ENCODE measurements at places on chromosomes 7 and 10.

GRCh38 chr10:10385831-10386230, 631.8 kb upstream of the CELF2 start:
- no peak for DNase-seq

GRCh38 chr10:131573707-131574106, 262.2 kb upstream of the TCERG1L start:
- DNase-seq, result no peak

- no peak for DNase-seq
Measured at GRCh38 chr10:91969297-91969696, 45.7 kb downstream of the BTAF1 start.

DNA sequence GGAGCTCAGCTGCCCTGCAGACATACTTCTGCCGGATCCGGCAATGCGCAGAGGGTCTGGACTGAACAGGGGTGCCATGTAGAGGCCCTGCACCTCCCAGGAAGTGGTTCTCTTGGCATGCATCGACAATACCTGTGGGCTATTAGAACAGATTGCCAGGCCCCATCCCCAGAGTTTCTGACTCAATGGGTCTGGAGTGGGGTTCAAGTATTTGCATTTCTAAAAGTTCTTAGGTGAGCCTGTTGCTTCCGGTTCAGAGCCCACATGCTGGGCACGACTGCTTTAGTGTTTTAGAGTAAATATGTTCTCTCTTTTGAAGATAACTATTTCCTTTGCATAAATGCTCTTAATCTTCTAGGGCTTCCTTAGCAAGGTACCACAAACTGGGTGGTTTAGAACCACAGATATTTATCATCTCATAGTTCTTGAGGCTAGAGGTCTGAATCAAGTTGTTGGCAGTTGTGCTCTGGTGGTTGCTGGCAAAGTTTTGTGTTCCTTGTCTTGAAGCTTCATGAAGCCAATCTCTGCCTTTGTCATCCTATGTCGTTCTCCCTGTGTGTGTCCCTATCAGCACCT, 435.5 kb downstream of the TCERG1L start:
- DNase-seq, result no peak

- no peak for DNase-seq
Measured at GRCh38 chr7:122637784-122638183, 61.1 kb downstream of the RNF133 start.

DNA sequence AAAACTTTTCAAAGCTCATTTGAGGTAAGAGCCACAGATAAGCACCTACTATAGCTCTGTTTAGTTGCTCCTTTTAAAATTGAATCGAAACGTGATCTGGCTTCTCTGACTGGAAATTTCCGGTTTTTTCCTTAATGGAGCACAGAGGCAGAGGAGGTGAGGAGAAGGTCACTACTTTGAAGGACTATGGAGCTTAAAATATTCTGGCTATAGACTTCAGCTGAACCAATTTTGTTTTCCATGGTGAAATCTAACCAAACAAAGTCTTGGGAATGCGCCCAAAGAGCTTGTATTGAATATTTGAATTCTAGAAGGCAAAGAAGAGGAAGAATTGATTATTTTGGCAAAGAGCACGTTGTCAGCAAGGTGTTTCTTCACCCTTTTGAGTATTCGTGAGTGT, 711.1 kb downstream of the SUGCT start:
- no peak for DNase-seq

GRCh38 chr10:85643171-85643844, 723.3 kb downstream of the GRID1 start:
- no peak for DNase-seq

DNA sequence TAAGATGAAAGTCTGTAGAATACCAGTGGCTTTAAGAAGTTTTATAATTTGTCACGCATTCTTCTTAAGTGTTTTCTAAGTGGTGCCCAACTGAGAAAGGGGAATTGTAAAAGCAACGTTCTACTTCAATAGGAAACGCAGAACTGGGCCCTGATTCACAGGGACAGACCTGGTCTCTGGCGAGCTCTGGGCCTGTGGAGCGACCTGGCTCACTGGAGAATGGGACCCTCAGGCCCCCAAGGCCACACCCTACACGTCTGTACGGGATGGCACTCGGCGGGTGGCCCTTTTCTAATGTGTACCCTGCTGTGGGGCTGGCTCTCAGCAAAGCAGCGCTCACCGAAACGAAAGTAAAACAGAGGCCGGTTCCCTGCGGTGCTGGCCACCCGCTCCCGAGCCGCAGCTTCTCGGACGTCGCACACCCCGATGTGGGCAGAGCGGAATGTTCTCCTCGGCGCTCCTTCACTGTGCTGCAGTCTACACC, 205.0 kb downstream of the DIP2C start:
- no peak for DNase-seq

GRCh38 chr10:51596695-51597094, 102.7 kb downstream of the CSTF2T start:
- no peak for DNase-seq

GRCh38 chr10:110527731-110528171, 30.0 kb downstream of the DUSP5 start:
- DNase-seq, result no peak

- no peak for DNase-seq
Measured at GRCh38 chr10:6212806-6213205, 10.1 kb downstream of the PFKFB3 start.

DNA sequence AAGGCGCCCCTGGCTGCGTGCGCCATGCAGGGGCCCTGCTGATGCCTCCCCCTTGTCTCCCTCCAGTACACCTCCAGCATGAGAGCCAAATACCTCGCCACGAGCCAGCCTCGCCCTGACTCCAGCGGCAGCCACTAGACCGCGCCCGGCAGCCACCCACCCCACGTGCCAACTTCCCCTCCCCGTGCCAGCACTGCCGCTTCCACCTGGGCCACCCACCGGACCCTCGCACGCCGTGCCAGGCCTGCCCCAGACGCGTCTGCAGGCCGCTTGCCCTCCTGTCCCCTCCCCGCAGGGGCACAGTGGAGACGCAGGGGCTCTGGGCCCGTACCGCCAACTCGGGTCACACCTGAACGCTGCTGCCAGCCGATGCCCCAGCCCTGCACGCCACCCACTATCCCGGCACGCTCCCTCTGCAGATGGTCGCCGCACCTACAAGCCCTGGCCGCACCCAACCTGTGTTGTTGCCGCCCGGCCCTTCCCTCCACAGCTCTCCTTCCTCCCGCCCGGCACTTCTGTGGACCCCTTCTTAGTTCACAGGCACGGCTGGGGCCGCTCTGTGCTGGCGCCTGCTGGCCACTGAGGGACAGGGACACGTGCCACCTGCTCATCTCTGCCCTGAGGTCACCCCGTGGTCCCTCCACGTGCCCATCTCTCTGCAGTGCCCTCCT, 26.3 kb upstream of the AMZ1 start:
- DNase-seq, result no peak

DNA sequence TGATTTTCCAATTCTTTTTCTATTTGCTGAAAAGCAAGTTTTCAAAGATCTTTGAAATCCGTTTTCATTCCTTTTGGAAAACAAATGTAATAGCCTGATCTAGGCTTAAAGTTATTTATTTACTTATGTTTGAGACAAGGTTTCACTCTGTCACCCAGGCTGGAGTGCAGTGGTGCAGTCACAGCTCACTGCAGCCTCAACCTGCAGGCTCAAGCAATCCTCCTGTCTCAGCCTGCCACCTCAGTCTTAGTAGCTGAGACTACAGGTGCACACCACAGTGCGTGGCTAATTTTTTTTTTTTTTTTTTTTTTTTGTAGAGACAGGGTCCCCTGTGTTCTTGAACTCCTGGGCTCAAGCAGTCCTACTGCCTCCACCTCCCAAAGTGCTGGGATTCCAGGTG, 4.6 kb downstream of the ST7 start:
- no peak for DNase-seq

- DNase-seq, result no peak
Measured at GRCh38 chr10:133212853-133213494, 17.0 kb upstream of the UTF1 start.

GRCh38 chr10:12401466-12401865, 52.1 kb downstream of the CAMK1D start:
- DNase-seq, result no peak

- DNase-seq, result no peak
Measured at GRCh38 chr10:12512332-12513002, 163.1 kb downstream of the CAMK1D start.

DNA sequence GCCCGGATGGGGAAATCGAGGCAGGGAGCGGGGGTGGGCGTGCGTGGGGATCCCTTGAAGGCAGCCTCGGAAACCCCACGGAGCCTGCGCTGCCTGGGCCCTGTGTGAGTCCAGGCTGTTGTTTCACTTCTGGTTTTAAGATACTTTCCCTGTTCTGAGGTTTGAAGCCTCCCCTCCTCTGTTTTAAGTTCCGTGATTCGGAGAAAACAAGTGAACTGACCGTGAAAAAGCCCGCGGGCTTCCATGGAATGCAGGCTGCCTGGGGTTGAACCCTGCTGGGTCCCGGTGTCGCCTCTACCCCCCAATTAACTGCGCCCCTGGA, 401 bp downstream of the LRRC27 start:
- DNase-seq, result no peak

DNA sequence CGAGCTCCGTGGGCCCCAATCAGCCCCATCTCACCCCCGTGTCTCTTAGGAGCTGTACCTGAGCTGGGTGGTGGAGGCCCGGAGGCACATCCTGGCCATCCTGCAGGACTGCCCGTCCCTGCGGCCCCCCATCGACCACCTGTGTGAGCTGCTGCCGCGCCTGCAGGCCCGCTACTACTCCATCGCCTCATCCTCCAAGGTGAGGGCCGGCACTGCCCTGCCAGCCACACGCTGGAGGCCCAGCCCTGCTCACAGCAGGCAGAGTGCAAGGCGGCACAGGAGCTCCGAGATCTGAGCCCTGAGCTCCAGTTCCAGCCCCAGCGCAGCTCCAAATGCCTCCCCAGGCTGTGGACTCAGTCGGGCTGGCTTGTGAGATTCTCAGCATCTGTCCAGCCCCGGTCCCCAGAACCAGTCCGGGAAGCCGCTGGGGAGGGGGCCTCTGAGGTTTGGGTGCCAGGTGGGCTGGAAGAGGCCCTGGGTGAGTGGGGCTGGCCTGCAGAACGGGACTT, 9.3 kb downstream of the TMEM120A start:
- no peak for DNase-seq

- DNase-seq, result no peak
Measured at GRCh38 chr10:11430421-11431215, 180.8 kb downstream of the USP6NL start.

DNA sequence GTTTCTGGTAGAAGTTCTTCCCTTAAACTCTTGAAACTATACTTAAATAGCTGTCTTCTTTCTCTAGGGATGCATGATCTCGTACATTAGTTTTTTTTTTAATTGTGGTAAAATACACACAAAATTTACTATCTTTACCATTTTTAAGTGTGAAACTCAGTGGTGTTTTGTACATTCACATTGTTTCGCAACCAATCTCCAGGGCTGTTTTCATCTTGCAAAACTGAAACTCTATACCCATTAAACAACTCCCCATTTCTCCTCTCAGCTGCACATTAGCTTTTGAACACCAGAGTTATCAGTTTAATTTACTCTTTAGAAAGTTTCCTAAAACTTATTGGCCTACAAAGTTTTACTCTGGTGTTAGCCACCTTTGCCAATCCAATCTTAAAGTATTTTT, 45.5 kb upstream of the PRKAR2B start:
- no peak for DNase-seq

GRCh38 chr7:81626008-81626407, 143.8 kb downstream of the HGF start:
- DNase-seq, result no peak

GRCh38 chr7:141706239-141707064, 1.7 kb upstream of the WEE2 start:
- no peak for DNase-seq

GRCh38 chr7:103143868-103144267, 5.0 kb downstream of the NAPEPLD start:
- no peak for DNase-seq

DNA sequence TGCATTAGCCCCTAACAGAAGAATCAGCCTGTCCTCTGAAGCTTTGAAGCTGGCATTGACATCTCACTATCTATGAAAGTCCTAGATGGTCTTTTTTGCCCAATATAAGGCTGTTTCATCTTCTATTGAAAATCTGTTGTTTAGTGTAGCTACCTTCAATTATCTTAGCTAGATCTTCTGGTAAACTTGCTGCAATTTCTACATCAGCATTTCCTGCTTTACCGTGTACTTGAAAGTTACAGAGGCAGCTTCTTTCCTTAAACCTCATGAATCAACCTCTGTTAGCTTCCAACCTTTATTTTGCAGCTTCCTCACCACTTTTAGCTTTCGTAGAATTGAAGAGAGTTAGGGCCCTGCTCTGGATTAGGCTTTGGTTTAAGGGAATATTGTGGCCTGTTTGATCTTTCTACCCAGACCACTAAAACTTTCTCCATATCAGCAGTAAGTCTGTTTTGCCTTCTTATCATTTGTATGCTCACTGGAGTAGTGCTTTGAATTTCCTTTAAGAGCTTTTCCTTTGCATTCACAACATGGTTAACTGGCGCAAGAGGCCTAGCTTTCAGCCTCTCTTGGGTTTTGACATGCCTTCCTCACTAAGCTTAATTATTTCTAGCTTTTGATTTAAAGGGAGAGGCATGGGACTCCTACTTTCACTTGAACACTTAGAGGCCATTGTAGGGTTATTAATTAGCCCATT, 32.5 kb downstream of the ARID5B start:
- DNase-seq, result no peak

- DNase-seq, result no peak
Measured at GRCh38 chr10:22420787-22421517, 75.7 kb downstream of the SPAG6 start.

DNA sequence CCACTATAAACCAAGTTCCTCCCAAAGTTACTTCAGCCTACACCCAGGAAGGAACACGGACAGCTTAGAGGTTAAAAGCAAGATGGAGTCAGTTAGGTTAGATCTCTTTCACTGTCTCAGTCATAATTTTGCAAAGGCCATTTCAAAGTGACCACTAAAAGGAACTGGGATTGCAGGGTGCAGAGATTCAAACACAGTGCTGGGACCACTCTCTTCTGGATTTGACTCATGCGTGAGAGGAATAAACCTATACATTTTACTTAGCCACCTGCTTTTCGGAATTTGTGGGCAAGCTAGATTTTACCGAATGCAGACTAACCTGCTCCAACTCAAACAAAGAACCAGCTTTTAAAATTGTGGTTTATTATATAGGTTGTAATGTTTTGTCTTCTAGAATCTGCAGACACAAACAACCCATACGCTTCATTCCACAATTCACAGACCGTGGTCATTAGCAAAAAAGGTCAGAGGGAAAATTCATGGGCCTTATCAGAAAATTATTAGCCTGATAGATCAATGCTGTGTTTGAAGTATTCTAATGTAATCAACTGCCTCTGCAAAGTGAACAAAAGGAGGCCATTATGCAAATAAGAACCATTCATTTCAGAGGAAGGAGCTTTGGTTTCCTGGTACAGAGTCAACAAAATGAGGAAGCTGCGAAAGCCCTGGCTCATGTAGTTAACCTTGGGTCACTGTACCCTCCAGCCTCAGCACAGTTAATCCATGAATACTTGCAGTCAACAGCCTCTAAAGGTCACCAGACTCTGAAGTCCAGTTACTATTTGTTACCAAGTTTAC, 342.7 kb upstream of the KLF6 start:
- DNase-seq, result no peak

GRCh38 chr7:121447243-121447910, 51.3 kb upstream of the FAM3C start:
- no peak for DNase-seq

Data from A549 (cell line).